ENCODE measurements at places on chromosomes 16 and 17.

DNA sequence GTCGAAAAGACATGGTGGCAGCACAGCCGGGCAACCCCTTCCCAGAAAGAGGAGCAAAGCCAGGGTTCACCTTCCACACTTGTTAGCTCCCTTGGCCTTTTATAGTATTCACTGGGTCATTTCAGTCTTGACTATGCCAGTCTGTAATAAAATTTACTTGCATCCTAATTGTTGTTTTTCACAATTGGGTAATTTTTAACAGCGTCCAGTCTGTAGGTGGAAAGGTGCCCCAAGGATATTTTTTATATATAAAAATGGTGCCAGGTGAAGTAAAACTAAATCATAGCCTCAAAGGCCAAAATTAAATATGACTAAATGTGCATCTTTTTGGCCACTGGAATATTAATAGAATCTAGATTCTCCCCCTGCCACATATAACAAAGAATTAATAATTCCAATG lies at the start of gene KRT26:
TSS of gene KRT26 (minus strand) at position 101 of the 400 bp plus-strand sequence. CDS start at position 13, 88 bp downstream.
- DNase-seq, result no peak
- no peak within 1 kb of the TSS for H3K27ac ChIP-seq
- H3K36me3 ChIP-seq, result no peaks in the 10 kb centered on the region
- no peaks in the 10 kb centered on the region for H3K4me1 ChIP-seq
- peaks cover 50% of the 10 kb centered on the region for H3K27me3 ChIP-seq

GRCh38 chr17:5331506-5331905 lies 49.4 kb downstream of the RABEP1 start:
- peaks cover 60% of the 10 kb centered on the region for H3K4me1 ChIP-seq
- no peak overlapping the region for H3K27ac ChIP-seq
- H3K27me3 ChIP-seq, result no peaks in the 10 kb centered on the region
- H3K4me3 ChIP-seq, result no peak overlapping the region
- no peak for DNase-seq
- H3K36me3 ChIP-seq, result peaks cover 19% of the 10 kb centered on the region

GRCh38 chr16:88761143-88761534 lies 23.9 kb downstream of the PIEZO1 start:
- peaks cover 22% of the 10 kb centered on the region for H3K4me1 ChIP-seq
- DNase-seq, result no peak
- H3K27ac ChIP-seq, result no peak overlapping the region
- H3K4me3 ChIP-seq, result no peak overlapping the region
- H3K36me3 ChIP-seq, result peaks cover 22% of the 10 kb centered on the region

DNA sequence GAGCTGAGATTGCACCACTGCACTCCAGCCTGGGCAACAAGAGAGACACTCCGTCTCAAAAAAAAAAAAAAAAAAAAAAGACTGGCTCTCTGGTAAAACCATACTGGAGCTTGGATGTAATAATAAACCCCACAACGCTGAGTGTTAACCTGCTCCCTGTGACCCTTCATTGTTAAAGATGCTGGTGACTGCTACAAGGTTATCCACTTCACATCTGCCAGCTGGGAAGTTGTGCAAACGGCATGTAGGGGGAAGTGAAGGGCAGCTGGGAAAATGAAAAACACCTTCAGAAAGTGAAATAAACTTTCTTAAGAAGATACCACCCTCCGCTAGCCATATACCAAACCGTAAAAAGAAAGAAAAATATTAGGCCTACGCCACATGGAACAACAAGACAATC lies 131.0 kb upstream of the NUDT7 start:
- H3K4me3 ChIP-seq, result no peak overlapping the region
- no peaks in the 10 kb centered on the region for H3K4me1 ChIP-seq
- no peaks in the 10 kb centered on the region for H3K36me3 ChIP-seq

- no peak overlapping the region for H3K27ac ChIP-seq
- H3K4me3 ChIP-seq, result no peak overlapping the region
- no peaks in the 10 kb centered on the region for H3K27me3 ChIP-seq
- H3K4me1 ChIP-seq, result peaks cover 16% of the 10 kb centered on the region
These were observed 116.9 kb upstream of the CACNG3 start for GRCh38 chr16:24139282-24139681.

DNA sequence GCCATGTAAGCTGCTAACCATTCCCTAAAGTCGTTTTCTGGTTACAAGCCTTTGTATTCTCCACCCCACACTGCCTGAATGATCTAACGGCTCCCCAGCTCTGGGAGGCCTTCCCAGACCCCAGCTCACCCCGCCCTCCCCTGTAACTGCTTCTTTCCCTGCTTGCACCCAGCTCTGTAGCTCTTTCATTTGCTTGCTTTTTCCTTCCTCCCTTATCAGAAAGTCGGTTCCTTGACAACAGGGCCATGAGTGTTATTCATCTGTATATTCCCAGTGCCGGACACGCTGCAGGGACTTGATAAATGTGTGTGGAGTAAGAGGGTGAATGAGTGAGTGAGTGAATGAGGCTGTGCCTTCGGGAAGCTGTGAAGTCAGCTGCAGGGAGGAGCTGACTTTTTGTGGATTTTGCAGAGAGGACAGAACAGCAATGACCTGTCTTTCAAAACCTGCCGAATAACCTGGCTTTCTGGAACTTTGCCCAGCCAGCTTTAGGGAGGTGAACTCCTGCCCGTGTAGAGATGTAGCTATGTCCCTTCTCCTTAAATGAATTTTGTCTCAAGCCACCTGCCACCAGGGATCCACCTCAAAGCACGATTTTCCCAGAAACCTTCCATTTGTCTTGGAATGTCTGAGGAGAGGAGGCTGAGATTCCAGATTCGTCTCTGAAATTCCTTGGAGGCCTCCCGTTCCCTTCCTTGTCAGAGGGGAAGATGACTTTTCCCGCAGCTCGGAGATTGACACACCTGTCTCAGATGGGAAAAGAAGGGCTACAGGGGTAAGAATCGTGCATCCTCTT lies 20.0 kb upstream of the CACNG4 start:
- no peak overlapping the region for H3K4me3 ChIP-seq
- DNase-seq, result no peak
- H3K36me3 ChIP-seq, result no peaks in the 10 kb centered on the region
- H3K27ac ChIP-seq, result no peak overlapping the region
- H3K4me1 ChIP-seq, result peaks cover 6% of the 10 kb centered on the region

DNA sequence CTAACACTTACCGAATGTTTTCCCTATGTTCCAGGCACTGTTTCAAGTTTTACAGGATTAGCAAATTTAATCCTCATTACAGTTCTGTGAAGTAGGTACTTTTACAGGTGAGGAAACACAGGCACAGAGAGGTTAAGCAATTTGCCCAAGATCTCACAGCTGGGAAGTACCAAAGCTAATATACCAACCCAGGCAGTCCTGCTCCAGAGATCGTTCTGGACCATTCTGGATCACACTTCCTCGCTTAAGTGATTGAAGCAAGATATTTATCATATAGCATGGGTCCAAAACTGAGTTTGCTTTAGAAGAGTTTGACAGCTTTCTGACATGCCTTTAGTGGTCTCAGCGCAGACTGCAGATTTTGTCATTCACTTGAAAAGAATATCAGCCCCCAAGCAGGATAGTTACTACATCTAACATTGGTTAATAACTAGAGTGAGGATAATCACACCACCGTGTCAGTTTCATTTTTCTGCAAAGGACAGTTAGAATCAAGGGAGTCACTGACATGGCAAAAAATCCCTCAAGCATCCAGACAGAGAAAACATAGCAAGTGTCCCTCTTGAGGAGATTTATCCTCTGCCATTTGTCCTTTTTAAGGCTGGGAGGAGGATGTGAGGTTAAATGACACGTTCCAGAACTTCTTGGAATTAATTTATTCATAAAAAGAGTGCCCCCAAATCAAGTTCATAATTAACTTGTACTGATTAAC lies 5.1 kb downstream of the HS3ST3B1 start:
- H3K27me3 ChIP-seq, result peaks cover 14% of the 10 kb centered on the region
- peaks cover 29% of the 10 kb centered on the region for H3K36me3 ChIP-seq
- H3K27ac ChIP-seq, result no peak overlapping the region
- H3K4me1 ChIP-seq, result peaks cover 28% of the 10 kb centered on the region

DNA sequence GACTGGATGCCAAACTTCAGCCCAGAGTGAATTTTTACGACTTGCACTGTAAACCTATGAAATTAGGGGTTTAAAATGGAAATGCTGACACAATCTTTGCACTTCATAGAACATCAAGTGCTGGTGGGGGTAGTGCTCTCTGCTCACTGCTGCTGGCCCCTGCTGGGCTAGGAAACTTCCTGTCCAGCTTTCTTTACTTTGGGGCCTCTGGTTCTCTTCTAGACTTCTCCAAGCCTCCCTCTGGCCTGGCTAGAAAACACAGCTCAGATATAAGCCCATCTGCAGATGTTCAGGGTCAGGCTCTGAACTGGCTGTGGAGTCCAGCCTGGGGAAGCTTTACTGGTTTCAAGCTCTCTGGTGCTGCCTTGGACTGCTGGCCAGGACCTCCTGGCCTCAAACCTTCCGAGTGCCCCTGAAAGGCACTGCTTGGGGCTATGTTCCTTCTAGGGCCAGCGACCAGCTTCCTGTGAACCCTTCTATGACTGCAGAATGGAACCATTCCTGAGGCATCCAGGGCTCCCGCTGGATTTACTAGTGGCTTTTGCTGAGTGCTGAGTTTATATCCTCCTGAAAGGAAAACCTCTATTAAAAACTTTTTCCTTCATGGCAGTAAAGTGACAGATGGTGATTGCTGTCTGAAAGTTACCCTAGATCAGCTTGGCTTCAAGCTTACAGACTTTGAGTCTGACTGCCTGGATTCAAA lies 59.4 kb downstream of the TBX4 start:
- DNase-seq, result no peak
- H3K27ac ChIP-seq, result no peak overlapping the region
- H3K4me1 ChIP-seq, result no peaks in the 10 kb centered on the region
- peaks cover 27% of the 10 kb centered on the region for H3K27me3 ChIP-seq
- no peak overlapping the region for H3K4me3 ChIP-seq

DNA sequence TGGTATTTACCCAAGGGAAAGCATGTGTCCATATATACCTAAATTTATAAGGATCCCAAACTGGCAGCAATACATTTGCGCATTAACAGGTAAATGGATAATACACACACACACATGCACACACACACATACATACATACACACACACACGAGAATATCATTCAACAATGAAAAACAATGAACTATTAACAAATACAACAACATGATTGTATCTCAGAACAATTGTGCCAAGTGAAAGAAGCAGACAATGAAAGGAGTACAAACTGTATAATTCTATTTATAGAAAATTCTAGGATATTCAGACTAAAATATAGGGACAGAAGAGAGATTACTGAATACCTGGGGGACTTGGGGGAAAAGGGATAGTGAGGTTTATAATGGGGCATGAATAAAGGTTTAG lies 323.0 kb downstream of the KCNJ2 start:
- no peak overlapping the region for H3K27ac ChIP-seq
- no peaks in the 10 kb centered on the region for H3K36me3 ChIP-seq
- H3K4me3 ChIP-seq, result no peak overlapping the region
- H3K27me3 ChIP-seq, result no peaks in the 10 kb centered on the region

DNA sequence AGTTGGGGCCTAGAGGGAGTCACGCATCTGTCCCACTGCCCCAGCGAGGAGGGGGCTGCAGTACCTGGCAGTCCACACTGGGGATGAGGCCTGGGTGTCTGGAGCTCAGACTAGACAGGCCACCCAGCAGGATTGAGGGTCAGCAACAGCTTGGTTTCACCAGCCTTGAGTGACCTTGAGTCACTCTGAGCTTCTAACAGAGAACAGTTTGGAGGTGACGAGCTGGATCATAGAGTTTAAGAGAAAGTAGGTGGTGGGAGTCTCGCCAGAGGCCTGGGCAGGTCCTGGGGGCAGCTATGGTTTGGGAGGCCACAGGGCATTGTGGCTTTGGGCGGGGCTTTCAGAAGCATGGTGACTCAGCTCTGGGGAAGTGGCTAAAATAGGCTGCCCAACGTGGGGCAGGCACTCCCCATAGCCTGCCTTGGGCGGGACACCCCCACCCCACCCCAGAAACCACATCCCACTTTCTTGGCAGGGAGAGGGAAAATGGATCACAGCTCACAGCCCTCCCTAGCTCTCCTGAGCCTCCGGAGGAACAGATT lies 20.5 kb downstream of the CDC42EP4 start:
- peaks cover 43% of the 10 kb centered on the region for H3K27me3 ChIP-seq
- DNase-seq, result peak; percentile 26
- H3K4me3 ChIP-seq, result peak overlapping the region; percentile 5
- H3K4me1 ChIP-seq, result peaks cover 26% of the 10 kb centered on the region
- no peak overlapping the region for H3K27ac ChIP-seq
- no peaks in the 10 kb centered on the region for H3K36me3 ChIP-seq

DNA sequence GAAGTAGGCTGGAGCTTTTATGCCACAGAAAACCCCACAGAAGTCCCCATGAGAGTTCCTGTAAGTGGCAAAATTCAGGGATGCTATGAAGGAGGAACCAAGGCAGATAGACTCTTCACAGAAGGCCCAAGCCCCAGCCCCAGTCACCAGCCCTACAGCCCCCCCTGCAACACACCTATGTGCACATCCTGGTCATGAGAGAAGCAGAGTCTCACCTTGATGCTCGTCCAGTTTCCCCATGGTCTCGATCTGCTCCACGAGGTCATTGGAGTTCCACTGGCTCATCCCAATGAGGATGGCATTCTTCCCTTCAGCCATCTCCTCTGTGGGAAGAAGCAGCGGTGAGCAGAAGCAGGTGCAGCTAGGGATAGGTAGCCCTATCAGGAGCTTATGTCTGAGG lies 31.2 kb downstream of the PITPNM3 start:
- H3K27ac ChIP-seq, result no peak overlapping the region
- no peaks in the 10 kb centered on the region for H3K36me3 ChIP-seq
- DNase-seq, result no peak

DNA sequence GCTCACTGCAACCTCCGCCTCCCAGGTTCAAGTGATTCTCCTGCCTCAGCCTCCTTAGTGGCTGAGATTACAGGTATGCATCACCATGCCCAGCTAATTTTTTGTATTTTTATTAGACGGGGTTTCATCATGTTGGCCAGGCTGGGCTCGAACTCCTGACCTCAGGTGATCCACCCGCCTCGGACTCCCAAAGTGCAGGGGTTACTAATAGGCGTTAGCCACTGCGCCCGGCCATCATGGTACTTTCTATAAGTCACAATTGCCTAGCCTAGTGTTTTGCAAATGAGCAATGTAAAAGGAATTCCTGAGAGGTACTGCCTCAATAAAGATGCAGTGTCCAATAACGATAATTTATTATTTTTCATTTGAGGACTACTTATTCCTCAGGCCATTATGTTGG lies 13.9 kb upstream of the PSMC3IP start:
- H3K36me3 ChIP-seq, result peaks cover 31% of the 10 kb centered on the region
- DNase-seq, result no peak
- no peak overlapping the region for H3K27ac ChIP-seq
- H3K27me3 ChIP-seq, result no peaks in the 10 kb centered on the region
- peaks cover 15% of the 10 kb centered on the region for H3K4me1 ChIP-seq

DNA sequence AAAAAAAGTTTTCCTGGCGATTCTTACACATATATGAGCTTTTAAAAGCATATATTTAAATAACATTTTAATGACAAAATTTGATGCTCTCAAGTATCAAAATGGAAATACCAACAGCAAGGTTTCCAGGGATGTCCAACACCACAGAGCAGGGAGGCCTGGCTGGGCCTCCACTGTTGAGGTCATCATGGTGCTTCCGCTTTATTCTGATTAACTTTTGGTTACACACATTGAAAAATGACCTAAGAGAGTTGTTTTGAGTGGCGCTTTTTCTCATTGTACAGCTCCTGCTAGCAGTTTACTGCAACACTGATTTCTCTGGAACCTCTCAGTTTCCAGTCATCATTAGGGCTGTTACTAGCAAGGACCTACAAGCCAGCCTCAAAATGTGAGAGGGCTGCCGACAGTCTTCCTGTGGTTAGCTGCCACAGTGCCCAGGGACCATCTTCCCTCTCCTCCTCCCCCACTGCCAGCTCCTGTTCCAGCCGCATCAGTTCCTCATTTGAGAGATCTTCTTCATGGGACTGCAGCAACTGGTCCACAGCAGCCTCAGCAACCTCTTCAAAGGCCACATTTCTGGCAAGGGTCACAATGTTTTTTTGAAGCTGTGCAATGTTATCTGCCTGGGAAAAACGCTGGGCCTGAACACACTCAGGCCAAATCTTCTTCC lies 21.3 kb downstream of the DEF8 start:
- H3K27ac ChIP-seq, result peak overlapping the region; percentile 31
- H3K4me1 ChIP-seq, result peaks cover 26% of the 10 kb centered on the region

All from stimulated activated naive B cell treated with anti-CD40 and anti-IgM and Interleukin-4, amounts not matched to agents 10 μg/mL and 1 μg/mL and 100 μg/mL, for 72 hours (primary cell).